ENCODE measurements at places on chromosomes 6 and 20.

- no peak for DNase-seq
These were observed 12.9 kb upstream of the NKX2-2 start for GRCh38 chr20:21526776-21527175.

DNA sequence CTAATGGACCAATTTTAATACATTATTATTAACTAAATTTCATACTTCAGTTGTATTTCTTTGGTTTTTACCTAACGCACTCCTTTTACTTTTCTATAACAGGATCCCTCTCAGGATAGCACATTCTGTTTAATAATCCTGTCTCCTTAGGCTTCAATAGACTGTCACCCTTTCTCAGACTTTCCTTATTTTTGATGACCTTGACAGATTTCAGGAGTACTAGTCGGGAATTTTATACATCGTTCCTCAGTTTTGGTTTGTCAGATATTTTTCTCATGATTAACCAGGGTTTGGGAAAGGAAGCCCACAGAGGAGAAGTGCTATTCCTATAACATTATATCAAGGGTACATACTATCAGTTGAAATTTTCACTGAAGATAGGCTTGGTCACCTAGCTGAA lies 768.0 kb upstream of the GJE1 start:
- DNase-seq, result no peak

GRCh38 chr6:46468403-46469010 lies 22.7 kb downstream of the RCAN2 start:
- DNase-seq, result no peak

GRCh38 chr6:26330859-26331217 lies 34.2 kb upstream of the BTN3A2 start:
- peak; percentile 39 for DNase-seq
